ENCODE measurements at places on chromosomes 6 and 20. TPM values are rescaled to one million over a fixed set of nuclear protein-coding genes. Genes with fewer than 3 reads are reported as not detected.

The MAS1 gene
- not detected for total RNA-seq

The DNAH8 gene
- not detected for total RNA-seq

The TMEM170B gene
- total RNA-seq: 5.2 TPM

The WFDC2 gene
- total RNA-seq: not detected

The ZC3H12D gene
- 0.30 TPM for total RNA-seq

The SFTA2 gene
- not detected for total RNA-seq

The ZDHHC14 gene
- 6.5 TPM for total RNA-seq

The PAX1 gene
- total RNA-seq: 0.12 TPM

The MAP7 gene
- 0.95 TPM for total RNA-seq

The SLC24A3 gene
- not detected for total RNA-seq

The KHDRBS2 gene
- total RNA-seq: not detected

The FNDC1 gene
- total RNA-seq: under 0.01 TPM
